NCI-H446 (cell line): ENCODE measurements at places on chromosomes 12 and 14.
A peak's percentile ranks its signal among the peaks of the same experiment; 100 is the strongest.

DNA sequence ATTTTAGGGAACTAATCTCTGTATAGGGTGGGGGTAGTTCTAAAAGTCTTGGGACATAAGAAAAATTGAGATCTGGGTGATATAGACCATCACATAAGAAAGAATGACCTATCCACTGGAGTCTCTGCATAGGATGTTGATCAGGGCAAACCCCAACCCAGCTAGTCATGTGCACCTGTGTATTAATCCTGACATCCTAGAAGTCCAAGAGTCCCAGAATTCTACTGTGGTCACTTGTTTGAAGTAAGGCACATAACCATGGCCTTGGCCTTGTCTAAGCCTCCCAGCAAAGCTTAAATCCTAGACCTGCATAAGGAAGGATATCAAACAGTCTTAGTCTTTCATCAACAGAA lies 334.1 kb upstream of the DCN start:
- DNase-seq, result no peak

DNA sequence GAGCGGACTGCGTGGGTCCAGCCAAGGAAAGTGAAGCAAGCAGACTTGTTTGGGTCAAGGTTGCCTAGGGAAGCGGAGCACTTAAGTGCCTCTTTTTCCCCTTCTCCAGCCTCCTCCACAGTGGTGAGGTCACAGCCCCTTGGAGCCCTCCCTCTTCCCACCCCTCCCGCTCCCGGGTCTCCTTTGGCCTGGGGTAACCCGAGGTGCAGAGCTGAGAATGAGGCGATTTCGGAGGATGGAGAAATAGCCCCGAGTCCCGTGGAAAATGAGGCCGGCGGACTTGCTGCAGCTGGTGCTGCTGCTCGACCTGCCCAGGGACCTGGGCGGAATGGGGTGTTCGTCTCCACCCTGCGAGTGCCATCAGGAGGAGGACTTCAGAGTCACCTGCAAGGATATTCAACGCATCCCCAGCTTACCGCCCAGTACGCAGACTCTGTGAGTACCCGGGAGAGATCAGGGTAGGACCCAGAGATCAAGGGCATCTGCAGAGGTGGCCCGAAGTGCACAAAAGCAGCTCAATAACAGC lies at the start of gene TSHR:
Gene TSHR, plus strand, starts transcription at position 206 of the 526 bp plus-strand sequence. Its CDS starts 60 bp downstream, at position 266.
- no peak for DNase-seq

GRCh38 chr12:89789862-89790261 lies 81.2 kb upstream of the ATP2B1 start:
- no peak for DNase-seq

DNA sequence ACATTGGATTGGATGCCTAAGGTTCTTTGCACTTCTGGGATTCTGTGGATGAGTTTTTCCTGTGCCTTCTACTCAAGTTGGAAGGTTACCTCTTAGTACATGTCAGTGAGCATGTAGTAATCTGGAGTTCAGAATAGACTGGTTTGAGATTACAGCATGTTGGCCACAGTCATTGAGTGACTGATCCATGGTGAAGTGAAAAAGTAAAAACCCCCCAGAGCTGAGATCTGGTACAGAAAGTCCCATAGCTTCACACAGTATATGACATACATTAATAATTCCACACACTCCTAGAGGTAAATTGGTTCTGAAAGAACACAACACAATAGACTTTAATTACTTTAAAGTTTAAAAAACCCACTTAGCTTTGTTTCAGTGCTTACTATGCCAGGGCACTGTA lies 11.9 kb upstream of the CCND2 start:
- no peak for DNase-seq

GRCh38 chr12:108475396-108475795 lies 39.7 kb upstream of the FICD start:
- peak; percentile 29 for DNase-seq

- peak; percentile 54 for DNase-seq
These were observed 23.7 kb downstream of the KCNA1 start for GRCh38 chr12:4933411-4933810.

- no peak for DNase-seq
These were observed 179.7 kb downstream of the SLC6A15 start for GRCh38 chr12:84732828-84733340.

DNA sequence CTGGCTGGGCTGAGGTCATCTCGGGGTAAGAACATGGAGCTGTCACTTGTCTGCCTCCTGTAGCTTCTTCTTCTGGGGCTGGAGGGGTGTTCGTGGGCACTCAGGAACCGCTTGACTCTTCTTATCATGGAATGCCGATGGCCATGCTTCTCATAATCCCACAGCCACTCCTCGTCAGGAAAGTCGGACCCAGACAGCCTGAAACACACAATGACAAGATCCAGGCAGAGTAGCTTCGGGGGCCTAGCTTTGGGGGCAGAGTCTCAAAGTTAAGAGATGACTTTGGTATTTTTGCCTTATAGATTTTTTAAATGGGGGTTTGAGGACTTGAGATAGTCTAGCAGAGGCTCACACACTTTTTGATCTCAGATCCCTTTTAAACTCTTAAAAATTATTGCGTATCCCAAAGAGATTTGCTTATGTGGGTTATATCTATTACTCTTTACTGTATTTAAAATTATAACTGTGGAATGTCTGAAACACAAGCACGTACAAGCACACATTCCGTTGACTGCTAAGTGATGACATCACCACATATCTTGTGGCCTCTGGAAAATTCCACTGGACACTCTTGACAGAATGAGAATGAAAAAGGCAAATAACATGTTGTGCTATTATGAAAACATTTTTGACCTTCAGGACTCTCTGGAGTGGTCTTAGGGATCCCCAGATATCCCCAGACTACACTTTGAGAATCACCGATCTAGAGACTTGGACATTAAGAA lies 43.3 kb downstream of the BEST3 start:
- DNase-seq, result no peak

GRCh38 chr12:84305144-84305543 lies 607.5 kb downstream of the SLC6A15 start:
- no peak for DNase-seq

DNA sequence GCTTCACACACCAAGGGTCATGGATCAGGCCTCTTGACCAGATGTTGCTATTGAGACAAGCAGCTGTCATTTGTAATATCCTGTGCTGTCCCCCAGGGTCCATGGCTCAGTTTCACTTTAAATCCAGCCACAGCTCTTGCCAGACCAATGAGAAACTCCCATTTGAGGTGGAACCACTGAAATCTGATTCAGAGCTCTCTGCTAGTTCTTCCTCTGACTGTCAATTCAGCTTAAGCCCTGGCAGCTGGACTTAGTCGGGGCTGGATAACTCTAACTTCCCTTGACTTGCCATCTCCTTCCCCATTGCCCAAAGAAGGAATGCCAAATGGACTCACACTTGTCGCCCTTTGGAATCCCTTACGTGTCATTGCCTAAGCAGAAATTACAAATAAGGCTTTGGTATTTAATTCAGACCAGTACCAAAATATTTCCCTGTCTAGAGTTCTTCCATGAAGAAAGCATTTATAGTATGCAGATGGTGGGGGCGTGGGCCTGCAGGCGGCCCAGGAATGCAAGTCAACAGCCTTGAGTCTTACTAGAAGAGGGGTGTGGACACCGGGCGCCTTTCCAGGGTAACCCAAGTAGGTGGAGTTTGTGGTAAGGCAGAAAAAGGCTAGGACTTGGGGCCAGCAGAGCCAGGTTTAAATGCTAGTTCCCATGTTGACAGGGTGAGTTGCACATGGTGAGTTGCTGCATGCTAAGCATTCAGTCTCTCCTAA lies 96.9 kb upstream of the TMPO start:
- peak; percentile 77 for DNase-seq

DNA sequence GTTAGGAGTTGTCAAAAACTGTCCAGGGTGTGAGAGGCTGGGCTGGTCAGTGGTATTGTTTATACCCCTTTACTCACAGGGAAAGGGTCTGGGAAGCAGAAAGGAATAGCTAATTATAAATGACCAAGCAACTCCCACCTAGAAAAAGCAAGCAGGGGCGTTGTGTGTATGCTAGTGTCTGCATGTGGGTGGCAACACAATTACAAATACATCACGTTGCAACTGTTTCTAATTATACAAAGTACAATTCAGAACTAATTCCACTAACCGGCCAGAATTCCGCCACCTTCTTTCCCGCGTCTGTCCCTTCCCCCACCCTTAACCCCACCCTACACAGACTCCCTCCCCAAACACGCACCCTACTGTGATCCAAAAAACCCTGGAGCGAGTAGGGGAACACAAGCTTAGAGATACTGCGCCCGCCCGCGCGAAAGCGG lies 2.2 kb downstream of the DPF3 start:
- DNase-seq, result no peak

DNA sequence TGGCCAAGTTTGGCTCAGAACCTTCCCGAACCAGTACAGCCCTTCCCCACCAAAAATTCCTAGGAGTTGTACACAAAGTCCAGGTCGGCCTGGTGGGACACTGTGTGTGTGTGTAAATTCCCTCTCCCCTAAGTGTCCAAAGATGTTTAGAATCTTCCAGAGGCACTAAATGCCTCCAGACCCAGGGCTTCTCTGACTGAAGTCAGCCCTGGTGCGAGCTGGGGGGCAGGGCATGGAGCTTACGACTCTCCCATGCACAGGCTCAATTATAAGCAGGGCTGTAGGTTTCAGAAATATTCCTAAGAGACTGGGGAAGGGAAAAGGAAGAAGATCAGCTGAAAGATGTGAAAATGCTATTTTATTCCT lies 106.9 kb upstream of the ATF7IP start:
- no peak for DNase-seq

DNA sequence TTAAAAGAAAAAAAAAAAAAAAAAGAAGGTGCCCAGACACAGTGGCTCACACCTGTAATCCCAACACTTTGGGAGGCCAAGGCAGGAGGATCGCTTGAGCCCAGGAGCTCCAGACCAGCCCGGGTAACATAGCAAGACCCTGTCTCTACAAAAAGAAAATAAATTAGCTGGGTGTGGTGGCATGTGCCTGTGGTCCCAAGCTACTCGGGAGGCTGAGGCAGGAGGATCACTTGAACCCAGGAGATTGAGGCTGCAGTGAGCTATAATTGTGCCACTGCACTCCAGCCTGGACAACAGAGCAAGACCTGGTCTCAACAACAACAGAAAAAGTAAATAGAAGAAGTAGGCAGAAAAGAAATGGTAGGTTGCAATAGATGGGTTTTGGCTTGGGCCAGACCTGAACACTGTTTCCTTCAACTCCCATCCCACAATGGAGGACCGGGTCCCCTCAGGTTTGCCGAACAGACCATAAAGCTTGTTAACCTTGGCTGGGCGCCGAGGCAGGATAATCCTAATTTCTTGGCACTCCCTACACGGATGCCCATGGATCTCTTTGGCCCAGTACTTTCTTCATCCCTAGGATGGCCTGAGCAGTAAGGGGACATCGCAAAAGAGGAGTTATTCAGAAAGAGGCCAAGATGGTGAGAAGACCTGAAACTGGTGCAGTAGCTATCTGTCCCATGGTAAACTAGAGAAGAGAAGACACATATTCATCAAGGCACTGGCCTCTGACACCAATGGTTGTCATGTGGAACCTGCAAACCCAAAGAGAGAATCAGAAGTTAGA lies 165.5 kb upstream of the CCND2 start:
- no peak for DNase-seq

GRCh38 chr14:37428954-37429353 lies 166.1 kb downstream of the FOXA1 start:
- DNase-seq, result no peak

DNA sequence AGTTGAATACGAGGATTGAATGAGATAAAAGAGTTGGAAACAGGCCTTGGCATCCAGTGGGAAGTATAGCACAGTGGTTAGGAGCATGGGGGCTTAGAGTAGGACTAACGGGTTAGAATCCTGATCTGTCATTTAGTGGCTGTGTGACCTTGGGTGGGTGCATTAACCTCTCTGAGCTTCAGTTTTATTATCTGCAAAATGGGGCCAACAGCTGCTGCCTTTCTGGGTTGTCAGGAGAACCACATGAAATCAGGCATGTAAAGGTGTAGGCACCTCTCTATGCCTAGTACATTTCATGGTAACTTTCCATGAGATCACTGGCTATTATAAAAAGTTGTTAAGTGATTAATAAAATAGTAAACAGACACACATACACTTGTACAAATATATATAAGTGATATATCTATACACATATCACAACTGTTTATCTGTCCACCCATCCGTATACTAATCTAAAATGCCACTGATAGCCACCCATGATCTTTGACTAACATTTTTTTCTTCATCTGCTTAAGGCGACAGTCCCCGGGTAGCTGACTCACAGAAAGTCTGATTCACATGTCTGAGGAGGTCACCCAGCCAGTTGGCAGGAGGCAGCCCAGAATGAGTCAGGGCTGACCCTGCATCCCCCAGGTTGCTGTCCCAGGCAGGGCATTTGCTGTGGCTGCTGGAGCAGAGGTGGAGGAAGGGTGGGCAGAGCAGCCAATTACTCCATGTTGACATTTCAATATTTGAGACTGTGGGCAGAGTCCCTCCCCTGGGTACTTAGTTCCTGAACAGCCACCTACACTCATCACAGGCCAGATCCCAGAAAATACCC lies 125.6 kb upstream of the NOS1 start:
- no peak for DNase-seq

DNA sequence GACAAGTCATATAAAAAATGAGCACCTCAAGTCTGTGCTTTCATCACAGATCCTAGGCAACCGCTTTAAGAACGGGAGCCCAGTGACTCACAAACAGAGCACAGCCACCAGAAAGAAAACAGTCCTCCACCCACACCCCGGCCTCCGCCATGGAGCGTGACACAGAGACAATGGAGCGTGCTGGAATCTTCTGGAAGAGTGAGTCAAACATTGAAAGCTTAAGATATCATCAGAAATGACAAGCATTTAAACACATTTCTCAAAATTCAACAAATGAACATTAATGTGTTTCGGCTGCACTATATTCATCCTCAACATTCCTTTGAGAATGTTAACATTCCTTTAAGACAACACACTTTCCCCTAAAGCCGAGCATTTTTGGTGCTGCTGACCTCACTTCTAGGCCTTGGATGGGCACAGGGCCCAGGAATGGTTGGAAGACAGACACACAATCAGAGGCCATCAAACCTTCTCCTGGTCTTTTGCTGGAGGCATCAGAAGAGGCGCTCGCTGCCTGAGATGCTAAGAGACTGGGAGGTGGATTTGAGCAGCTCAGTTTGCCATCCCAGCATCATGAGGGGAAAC lies 23.6 kb upstream of the TMEM132D start:
- DNase-seq, result no peak

- no peak for DNase-seq
These were observed 67.2 kb upstream of the FOXN3 start for GRCh38 chr14:89484051-89484844.

DNA sequence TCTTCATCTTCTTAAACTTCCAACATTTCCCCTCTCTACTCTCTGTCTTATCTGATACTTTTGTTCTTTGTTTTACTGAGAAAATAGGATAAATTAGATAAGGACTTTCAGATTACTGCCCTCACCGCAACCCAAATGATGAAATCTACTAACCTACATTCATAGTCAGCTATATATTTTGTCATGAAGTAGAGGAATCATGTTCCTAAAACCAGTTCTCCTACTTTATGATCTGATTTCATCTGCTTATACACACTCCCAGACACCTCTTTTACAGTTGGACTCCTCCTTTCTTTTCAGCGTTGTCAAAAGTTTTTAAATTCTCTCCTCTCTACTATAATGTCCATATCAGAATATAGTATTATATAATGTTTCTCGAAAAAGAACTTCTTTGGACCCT lies 29.7 kb downstream of the MGAT4C start:
- no peak for DNase-seq

GRCh38 chr14:105498430-105499255 lies 7.6 kb downstream of the TEDC1 start:
- DNase-seq, result no peak

GRCh38 chr14:88975926-88976325 lies 151.5 kb downstream of the TTC8 start:
- no peak for DNase-seq

GRCh38 chr14:66137081-66137480 lies 349.1 kb upstream of the CCDC196 start:
- DNase-seq, result peak; percentile 38
